ENCODE measurements at places on chromosomes 4 and X.
A peak's percentile ranks its signal among the peaks of the same experiment; 100 is the strongest.

- no peak for DNase-seq
These were observed 1.1 kb downstream of the CBLL2 start for GRCh38 chrX:22273714-22274317.

DNA sequence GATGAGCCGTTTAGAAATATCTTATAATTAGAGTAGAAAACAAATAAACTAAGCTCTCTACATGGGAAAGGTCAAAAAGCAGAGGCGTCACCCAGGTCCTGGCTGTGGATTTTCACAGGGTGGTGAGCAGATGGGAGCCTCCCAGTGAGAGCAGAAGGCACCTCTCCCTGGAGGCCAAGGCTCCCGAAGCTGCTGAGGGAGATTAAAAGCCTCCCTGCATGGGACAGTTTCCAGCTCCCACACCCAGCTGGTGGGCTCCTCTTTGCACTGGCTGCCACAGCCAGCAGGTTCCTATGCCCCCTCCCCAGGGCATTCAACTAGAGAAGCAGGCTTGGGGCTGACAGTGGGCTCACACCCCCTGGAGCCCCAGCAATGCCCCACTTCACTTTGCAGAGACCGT lies 55.2 kb upstream of the TBC1D9 start:
- DNase-seq: no peak

- DNase-seq: no peak
These were observed 22.6 kb downstream of the HOPX start for GRCh38 chr4:56658528-56658927.

DNA sequence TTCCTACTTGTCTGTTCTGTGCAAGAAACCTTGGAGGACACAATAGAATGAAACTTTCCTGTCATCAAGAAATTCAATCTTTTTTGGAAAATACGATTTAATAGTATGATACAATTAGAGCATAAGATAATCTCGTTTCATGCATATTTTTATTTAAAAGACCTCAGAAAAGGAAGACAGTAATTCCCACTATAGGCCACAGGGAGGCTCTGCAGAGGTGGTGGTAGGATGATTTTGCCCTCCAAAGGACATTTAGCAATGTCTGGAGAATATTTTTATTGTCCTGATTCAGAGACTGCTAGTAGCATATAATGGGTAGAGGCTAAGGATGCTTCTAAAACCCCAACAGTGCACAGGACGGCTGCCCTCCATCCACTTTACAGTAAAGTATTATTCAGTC lies 68.7 kb downstream of the PAK3 start:
- no peak for DNase-seq

- peak; percentile 8 for DNase-seq
These were observed 4.9 kb upstream of the TLR8 start for GRCh38 chrX:12901486-12901885.

- no peak for DNase-seq
These were observed 293.9 kb downstream of the PDGFC start for GRCh38 chr4:156677656-156678055.

- no peak for DNase-seq
These were observed 40.4 kb upstream of the MAGEB10 start for GRCh38 chrX:27767387-27767786.

GRCh38 chr4:132540797-132541196 lies 608.3 kb upstream of the PCDH10 start:
- no peak for DNase-seq

- DNase-seq: no peak
These were observed 780.7 kb downstream of the PCDH18 start for GRCh38 chr4:136751556-136751955.

DNA sequence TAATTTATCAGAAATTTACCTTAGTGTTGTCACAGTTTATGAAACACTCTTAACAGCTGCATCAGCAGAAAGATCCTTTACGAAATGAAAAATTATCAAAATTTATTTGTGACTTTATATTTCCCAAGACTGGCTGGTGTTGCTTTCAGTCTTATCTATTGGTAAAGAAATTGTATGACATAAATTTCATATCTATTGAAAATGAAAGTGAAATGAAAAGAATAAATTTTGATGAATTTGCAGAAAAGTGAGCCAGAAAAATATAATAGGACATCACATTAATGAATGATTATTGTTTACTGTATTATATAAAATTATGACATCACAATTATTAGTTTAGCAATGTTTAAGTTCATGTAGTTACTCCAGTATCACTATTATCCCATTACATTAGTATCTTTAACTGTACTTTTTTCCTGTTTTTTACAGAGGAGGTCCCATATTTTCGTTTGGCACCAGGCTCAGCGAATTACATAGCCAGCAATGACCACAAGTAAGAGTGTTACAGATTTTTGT lies 13.2 kb upstream of the TMEM165 start:
- no peak for DNase-seq

DNA sequence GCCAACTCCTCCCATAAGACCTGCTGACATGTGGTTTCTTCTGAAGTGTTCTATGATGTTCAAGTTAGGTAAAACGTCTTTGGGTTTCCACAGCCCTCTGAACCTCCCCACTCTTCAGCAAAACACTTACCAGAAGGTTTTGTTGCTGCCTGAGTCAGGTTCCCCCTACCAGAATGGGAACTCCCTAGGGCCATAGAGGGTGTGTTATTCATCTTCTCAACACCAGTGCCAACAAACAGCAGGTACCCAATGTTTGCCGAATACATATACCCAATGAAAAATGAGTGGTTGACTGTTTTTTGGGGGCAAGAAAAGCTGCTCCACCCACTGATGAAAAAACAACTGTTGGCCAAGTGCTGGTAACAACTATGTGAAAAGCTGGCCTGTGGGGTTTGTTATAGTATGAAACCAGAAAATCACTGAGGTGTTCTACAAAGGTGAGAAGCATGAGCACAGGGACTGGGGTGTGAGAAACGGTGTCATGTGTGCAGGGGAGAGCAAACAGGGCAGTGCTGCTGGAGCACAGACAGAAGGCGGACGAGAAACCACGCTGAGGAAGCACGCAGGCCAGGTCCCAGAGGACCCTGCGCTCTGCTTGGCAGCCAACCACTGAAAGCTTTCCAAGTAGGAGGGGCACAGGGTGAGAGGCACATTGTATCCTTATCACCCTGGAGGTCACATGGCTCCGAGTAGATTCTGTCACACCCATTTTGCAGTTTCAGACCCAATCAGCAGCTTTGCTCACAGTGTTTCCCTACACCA lies 28.8 kb downstream of the ATP8A1 start:
- no peak for DNase-seq

GRCh38 chr4:94486372-94486801 lies 34.6 kb downstream of the PDLIM5 start:
- DNase-seq: no peak

All from cerebellum (tissue), 4 donors.